ENCODE measurements at places on chromosomes 6 and 20.
A peak's percentile ranks its signal among the peaks of the same experiment; 100 is the strongest.

DNA sequence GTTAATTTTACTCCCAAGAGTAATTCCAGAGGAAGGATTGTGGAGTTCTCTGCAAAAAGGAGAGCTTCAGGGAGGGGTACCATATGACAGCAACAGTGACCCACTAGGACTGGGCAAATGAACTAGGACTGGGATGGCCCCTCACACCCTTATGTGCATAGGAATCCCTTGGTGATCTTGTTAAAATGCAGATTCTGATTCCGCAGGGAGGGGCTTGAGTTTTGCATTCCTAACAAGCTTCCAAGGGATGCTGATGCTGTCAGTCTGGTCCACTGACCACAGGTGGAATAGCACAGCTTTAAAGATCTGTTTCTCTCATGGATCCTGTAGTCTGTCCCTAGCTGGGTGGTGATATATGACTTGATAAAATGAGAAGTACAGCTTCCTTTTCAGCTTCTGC lies 6.3 kb upstream of the FOXA2 start:
- no peak for DNase-seq

DNA sequence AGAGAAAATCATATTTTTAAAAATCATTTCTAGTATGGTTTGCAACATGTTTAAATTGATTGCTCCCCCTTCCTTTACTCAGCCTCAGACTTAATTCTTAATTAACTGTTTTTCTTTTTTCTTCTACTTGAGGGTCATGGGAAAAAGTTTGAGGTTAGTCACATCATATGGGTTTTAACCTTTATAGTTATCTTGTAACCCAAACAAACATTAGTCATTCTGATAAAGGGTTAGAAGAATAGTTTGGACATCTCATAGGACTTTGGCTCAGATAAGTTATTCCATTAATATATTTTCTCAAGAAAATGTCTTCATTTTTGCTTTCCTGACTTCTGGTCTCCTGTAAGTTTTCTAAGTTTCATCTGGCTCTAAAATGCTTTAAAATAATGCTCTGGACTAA lies 34.5 kb upstream of the TSPYL1 start:
- no peak for DNase-seq

DNA sequence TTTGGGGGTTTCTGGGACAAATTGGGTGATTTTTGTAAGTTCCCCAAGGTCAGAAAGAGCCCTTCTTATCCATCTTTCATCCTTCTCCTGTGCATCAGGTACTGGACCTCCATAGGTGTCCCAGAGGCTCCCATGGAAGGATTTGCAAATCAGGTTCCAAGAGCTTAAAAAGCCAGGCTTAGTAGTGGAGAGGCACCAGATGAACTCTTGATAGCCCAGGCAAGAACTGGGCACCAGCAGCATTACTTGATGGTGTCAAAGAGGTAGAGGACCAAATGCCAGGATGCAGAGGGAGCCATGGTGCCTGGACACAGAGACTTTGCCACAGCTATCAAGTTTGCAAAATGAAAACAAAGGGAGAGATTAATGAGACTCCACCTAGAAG lies 20.9 kb upstream of the TRAM2 start:
- DNase-seq = no peak

GRCh38 chr6:19268117-19268516 lies 569.1 kb upstream of the ID4 start:
- peak; percentile 6 for DNase-seq

- DNase-seq = no peak
Measured at GRCh38 chr6:25700761-25701160, 48.7 kb downstream of the SCGN start.

- peak; percentile 26 for DNase-seq
Measured at GRCh38 chr20:6058684-6059295, 4.9 kb upstream of the LRRN4 start.

DNA sequence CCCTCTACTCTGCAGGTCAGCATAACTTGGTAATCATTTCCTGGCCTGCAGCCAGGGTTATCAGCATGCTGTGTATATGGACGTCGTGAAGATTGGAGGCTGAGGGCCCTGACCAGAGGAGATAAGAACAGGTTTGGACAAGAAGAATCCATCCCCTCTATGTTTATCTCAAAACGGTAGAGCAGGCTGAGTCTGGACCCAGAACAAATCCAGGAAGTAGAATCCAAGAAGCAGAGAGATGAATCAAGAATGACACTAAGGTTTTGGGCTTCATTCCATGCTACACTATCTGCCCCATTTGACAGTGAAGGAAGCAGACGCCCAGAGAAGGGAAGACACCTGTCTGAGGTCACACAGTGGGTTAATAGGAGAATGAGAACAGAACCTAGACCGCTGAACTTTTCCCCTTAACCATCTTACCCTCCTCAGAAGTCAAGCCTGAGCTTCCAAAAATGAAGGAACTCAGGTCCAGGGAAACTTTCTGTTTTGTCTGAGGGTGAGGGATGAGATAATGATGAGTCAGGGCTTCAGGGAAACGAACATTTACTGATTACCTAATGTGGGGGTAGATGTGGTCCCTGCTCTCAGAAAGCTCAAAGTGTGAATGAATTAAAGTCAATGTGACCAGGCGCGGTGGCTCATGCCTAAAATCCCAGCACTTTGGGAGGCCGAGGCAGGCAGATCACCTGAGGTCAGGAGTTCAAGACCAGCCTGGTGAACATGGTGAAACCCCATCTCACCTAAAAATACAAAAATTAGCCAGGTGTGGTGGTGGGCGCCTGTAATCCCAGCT lies 9.4 kb upstream of the COMMD7 start:
- peak; percentile 92 for DNase-seq

DNA sequence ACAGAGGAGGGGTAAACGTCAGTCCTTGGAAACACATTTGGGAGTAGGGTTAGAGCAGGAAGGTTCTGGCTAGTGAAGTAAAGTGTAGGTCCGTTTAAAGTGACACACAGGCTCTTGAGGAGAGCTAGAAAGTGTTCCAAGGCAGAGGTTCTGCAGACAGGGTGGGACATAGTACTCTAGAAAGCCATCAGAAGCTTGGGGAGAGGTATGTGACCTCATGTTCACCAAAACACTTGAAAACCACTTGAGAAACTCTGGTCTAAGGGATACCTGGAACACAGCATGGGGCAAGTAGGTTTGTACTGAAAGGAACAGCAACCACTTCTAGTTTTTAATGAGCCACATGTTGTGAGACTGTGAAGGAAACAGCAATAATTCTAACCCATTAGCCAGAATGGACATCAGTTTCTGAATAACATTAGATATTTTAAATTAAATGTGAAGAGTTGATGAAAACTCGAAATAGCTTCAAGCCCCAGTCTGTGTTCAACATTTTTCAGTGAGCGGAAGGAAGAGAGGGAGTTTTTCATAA lies 49.0 kb downstream of the SOBP start:
- no peak for DNase-seq

GRCh38 chr6:117494283-117494682 lies 11.8 kb downstream of the DCBLD1 start:
- no peak for DNase-seq

GRCh38 chr6:21596949-21597682 lies 3.6 kb downstream of the SOX4 start:
- DNase-seq = no peak

DNA sequence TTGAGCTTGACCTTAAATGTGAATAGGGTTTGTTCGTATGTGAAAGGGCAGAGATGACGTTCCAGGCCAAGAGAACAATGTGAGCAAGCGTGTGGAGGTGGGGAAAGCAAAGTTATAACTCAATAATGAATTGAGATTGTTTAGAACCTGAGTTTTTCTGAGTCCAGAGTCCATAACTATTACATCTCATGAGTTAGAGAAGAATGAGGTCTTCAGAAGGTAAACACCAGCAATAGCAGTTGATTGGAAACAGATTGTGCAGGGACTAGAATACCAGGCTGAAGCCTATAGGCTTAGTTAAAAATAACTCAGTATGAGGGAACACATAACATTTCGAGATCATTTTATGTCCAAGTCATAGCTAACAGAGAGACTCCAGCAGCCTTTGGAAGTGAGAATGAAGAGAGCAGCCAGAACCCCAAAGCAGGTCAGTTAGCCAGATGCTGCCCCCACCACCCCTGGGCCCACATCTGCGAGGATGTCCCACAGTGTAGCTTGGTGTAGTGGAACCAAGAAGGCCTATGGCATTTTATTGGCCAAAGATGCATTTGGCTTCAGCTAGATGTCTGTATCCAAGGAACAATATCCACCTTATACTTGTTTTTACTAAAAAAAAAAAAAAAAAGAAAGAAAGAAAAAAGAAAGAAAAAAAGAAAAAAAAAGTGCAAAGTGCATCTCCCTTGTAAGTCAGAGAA lies 121.7 kb downstream of the TNFRSF21 start:
- DNase-seq = no peak

DNA sequence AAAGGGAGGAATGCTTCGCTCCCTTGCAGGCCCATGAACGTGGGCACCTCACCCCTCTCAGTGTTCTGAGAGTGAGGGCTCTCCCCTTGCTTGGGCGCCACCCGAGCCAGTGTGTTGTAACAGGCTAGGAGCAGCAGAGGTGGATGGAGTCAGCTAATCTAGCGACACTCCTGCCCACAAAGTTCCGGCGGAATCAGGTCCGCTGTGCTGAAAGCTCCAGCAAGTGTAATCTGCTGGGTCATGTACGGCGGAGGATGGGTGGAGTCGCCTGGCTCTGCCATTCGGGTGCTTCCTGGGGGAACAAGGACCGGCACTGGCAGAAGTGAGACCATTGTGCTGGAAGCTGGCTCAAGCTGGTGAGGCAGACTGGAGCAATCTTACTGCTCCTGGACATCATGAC lies 1310.1 kb downstream of the EPHA7 start:
- DNase-seq = no peak

DNA sequence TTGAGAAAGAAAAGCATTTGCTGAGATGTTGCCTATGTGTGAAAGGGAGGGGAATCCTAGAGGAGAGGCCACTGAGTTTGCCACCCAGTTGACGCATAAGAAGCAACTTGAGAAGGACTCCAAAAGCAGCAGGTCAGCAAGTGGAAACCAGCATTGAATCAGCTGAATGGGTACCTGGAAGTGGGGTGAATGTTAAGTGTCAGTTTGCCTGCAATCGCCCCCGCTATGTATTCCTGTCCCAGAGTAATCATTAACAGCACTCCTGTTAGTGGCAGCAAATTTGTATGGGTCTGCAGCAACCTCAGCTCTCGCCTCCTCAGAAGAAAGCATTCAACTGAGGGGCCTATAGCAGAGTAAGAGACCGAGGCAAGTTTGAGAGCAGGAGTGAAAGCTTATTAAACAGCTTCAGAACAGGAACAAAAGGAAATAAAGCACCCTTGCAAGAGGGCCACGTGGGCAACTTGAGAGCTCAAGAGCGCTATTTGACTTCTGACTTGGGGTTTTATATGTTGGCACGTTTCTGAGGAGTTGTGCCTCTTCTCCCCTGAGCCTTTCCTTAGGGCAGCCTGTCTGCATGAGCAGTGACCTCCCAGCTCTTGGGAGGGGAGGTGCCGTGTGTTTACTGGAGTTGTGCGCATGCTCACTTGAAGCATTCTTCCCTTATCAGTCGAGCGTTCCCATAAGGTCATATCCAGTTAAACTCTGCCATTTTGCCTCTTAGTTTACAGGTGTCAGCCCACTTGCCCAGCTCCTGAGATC lies 122.6 kb upstream of the PHACTR1 start:
- DNase-seq = peak; percentile 96

- peak; percentile 73 for DNase-seq
Measured at GRCh38 chr20:4038047-4038459, 22.7 kb upstream of the RNF24 start.

DNA sequence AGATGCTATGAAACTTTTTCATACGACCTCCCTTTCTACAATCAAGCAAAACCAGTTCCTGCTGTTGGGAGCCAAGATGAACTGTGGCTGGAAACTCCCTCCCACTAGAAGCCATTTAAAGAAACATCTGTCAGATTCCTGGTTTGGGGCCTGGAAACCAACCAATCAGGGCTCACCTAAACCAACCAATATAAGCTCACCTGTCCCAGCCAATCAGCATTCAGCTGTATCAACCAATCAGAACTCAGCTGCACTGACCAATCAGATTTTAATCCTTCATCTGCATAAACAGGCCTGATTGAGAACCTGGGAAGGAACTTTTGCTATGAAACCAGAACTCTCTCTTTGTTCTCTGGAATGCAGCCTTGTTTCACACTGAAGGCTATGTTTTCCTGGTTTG lies 42.4 kb downstream of the SNX14 start:
- DNase-seq = peak; percentile 2

DNA sequence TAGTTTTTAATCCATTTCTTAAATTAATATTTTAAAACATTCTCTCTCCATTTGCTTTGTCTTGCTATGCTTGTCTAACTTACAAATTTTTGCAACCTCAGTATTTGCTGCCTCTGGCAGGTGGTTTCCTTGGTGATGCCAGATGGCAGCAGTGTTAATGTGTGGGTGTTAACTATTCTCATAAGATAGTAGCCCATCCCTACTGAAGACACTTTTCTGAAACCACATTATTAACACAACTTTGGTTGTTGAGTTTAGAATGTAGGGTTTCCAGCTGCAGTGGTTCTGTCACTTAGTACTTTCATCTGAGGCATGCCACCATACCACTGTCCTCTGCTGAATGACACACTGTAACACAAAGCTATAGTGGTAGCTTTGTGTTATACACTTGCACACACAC lies 75.1 kb downstream of the MYO6 start:
- no peak for DNase-seq

GRCh38 chr20:34864216-34864615 lies 8.4 kb downstream of the GGT7 start:
- no peak for DNase-seq

DNA sequence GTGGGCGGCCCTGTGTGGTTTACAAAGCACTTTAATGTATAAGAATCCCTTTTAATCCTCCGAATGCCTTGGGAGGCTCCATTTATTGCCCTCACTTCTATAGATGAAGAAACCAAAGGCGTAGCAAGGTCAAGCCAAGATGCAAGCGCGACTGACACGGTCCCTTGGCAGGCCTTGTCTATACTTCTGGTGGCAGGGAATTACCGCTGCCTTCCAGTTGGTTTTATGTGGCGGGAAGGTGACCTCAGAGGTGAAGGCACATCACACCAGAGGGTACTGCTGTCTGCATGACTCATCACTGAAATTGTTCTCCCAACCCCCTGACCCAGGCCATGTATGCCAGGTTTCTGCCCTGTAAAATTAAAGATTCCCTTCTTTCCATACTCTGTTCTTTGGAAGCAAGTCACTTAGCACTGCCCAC lies 36.1 kb upstream of the NAA20 start:
- DNase-seq = peak; percentile 74

Measured in kidney tubule cell (primary cell).